Activated CD8-positive, alpha-beta T cell treated with anti-CD3 and anti-CD28 coated beads, Interleukin-2, amount 10 ng/mL, durations not matched to agents 7 days and 5 days (primary cell): ENCODE measurements at places on chromosomes 1 and 21. TPM values are rescaled to one million over a fixed set of nuclear protein-coding genes. Genes with fewer than 3 reads are reported as not detected.

- no peak for DNase-seq
These were observed 26.6 kb upstream of the COL18A1 start for GRCh38 chr21:45378258-45378966.

- DNase-seq: peak; percentile 17
These were observed 18.4 kb upstream of the COL6A2 start for GRCh38 chr21:46079352-46080170.

- DNase-seq: no peak
These were observed 116.8 kb downstream of the ATP6V1G3 start for GRCh38 chr1:198423673-198424072.

DNA sequence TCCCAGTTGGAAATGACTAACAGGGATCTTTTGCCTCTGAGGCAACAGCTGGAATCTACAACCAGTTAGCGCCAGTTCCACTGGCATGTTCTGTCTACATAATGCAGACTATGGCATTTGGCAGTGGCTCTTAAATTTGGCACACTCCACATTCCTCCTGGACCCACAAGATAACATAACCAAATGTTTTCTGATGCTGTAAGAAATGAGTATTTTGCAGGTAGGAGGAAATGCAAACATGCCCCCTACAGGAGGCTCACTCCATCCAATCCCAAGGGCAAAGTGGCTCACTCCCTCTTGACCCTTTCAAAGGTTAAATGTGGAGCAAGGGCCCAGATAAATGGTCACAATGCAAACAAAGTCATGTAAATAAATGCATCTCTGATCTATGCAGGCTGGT, 129.2 kb upstream of the PROX1 start:
- no peak for DNase-seq

- DNase-seq: peak; percentile 20
These were observed 28.6 kb upstream of the PRSS38 start for GRCh38 chr1:227786673-227787512.

LHX8 gene
- total RNA-seq: not detected

SEC16B gene
- not detected for total RNA-seq

TFF1 gene
- total RNA-seq: not detected
